Right atrium auricular region (tissue), 2 donors: ENCODE measurements at places on chromosomes 7 and 10. TPM values are rescaled to one million over a fixed set of nuclear protein-coding genes. Genes with fewer than 3 reads are reported as not detected.

PDE1C gene
- total RNA-seq = 47.8 TPM

HOGA1 gene
- total RNA-seq = 25.6 TPM

PIK3AP1 gene
- total RNA-seq = 3.1 TPM

VPS37D gene
- total RNA-seq = 1.6 TPM

IDI2 gene
- not detected for total RNA-seq

SKAP2 gene
- total RNA-seq = 11.2 TPM

ZNF467 gene
- 3.2 TPM for total RNA-seq

AEBP1 gene
- total RNA-seq = 84.4 TPM

C10orf105 gene
- total RNA-seq = not detected

ENTPD1 gene
- total RNA-seq = 15.0 TPM

PPIF gene
- 63.0 TPM for total RNA-seq

OR2A12 gene
- not detected for total RNA-seq

OLAH gene
- not detected for total RNA-seq

KCNH2 gene
- 128 TPM for total RNA-seq

DNAJC9 gene
- total RNA-seq = 6.9 TPM

LEP gene
- 0.22 TPM for total RNA-seq

PCDH15 gene
- 0.51 TPM for total RNA-seq

RASA4B gene
- total RNA-seq = 4.3 TPM

CRHR2 gene
- 0.22 TPM for total RNA-seq
